ENCODE measurements at places on chromosomes 16 and 17.

DNA sequence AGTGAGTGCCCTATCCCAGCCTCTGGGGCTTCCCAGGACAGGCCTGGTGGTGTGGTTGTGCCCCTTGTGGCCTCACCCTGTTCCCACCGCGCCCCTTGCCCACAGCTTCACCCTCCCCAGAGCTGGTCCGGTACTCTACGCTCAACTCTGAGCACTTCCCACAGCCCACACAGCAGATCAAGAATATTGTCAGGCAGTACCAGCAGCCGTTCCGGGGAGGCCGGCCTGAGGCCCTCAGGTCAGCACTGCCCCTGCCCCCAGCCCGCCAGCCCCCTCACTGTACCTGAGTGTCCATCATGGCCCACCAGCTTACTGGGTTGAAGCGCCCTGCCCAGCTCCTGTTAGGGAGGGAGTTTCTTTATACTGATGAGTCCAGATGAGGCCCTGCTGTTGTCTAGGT lies 32.3 kb upstream of the ALKBH5 start:
- no peak for DNase-seq

DNA sequence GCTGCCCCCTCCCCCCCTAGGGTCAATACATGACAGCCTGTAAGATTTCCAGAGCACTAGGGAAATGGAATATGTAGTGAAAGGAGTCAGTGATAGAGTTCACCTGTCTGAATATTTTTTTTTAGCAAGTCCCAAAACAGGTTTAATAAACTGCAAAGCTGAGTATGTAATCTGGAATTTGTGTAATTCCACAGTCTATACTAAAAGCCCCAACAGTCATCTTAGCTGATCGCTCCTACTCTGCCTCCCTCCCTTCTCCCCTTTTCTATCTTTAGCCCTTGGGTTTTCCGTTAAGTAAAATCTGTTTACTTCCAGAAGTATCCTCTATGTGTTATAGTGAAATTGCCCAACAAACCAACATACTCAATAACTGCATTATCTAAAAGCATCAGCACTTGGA lies 3.5 kb downstream of the CDH13 start:
- no peak for DNase-seq

GRCh38 chr17:4550534-4551039 lies 4.6 kb downstream of the MYBBP1A start:
- no peak for DNase-seq

DNA sequence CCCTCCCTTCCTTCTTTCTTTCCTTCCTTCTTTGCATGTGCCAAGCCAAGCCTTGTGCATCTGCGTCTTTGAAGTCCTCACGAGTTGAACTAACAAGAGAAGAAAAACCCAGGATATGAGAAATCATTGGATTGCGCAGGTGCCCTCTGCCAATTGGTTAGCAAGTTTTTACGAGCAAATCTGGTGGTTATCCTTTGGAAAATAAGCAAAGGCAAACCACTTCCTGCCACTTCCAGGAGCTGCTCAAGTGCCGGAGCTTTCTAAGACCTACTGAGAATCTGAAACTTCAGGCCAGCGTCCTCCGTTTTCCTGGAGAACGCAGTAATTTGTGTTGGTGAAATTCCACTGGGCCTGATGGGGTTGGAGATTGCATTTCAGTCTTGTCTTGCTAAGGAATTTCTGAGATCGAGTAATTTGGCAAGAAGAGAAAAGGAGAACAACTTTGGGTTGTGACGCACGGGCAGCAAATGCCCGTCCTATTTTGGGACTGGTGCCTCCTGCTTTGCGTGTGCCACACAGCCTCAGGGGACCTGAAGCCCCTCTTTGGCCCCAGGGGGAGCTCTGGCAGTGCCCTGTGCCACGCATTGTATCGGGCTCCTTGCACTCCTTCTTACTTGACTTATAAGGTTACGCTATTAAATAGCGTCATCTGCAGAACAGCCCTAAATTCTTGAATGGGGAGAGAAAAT lies 56.4 kb downstream of the CMIP start:
- no peak for DNase-seq

GRCh38 chr16:69253870-69254341 lies 57.2 kb upstream of the VPS4A start:
- no peak for DNase-seq

- peak; percentile 53 for DNase-seq
Measured at GRCh38 chr17:1055751-1056645, 59.1 kb downstream of the TIMM22 start.

- no peak for DNase-seq
Measured at GRCh38 chr17:57090560-57091185, 5.6 kb downstream of the AKAP1 start.

DNA sequence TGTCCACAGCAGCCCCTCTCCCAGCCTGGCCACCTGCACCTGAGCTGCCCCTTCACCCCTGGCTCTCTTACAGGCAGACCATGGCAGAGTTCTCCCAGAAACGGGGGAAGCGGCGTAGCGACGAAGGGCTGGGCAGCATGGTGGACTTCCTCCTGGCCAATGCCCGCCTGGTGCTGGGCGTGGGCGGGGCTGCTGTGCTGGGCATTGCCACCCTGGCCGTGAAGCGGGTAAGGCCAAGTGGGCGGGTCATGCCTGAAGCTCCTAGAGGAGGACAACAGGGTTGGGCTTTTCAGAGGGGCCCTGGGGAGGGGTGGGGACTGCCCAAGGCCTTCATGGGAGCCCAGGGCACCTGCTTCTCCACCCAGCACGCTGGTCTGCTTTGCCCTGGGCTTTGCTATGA lies 2.2 kb downstream of the MIEF2 start:
- DNase-seq: no peak

GRCh38 chr16:21990381-21990944 lies 10.5 kb downstream of the PDZD9 start:
- DNase-seq: no peak

DNA sequence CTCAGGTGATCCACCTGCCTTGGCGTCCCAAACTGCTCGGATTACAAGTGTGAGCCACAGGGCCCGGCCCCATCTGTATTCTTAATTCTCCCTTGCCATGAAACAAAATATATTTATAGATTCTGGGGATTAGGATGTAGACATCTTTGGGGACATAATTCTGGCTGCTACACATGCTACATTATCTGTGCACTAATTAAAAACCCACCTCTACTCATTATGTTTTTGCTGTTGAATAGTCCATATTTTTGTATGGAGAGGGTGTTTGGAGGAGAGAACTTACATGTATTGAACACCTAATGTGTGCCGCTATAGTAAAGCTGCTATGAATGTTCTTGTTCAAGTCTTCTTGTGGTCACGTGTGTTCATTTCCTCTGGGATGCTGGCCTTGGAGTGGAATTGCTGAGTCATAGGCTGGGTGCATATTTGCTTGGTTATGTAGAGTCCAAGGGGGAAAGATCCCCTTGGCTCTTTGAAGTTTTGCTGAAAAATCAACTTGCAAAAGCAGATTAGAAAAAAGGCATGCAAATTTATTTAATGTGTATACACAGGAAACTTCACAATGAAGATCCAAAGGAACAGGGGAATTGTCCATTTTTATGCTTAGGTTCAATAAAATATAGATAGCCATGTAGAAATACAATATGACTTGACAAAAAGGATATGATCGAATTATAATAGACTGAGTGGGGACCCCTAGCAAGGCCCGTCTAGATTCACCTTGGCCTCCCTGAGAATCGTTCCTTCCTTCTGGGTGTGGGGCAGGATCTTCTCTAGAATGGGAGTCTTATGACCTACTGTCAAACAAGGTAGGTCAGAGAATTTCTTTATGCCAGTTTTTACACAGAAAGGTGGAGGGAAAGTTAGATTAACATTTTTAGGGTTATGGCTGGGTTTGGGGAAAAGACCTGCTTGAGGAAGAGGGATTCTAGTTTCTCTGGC lies 42.1 kb upstream of the GPRC5B start:
- DNase-seq: no peak

GRCh38 chr16:10180771-10181163 lies 1.5 kb downstream of the GRIN2A start:
- peak; percentile 7 for DNase-seq

- peak; percentile 85 for DNase-seq
Measured at GRCh38 chr17:76278952-76279741, 14.0 kb downstream of the UBALD2 start.

- DNase-seq: no peak
Measured at GRCh38 chr16:3864562-3864961, 16.0 kb downstream of the CREBBP start.

GRCh38 chr17:65362826-65363225 lies 198.6 kb downstream of the AXIN2 start:
- DNase-seq: no peak

GRCh38 chr16:8493972-8494371 lies 96.3 kb downstream of the TMEM114 start:
- no peak for DNase-seq

DNA sequence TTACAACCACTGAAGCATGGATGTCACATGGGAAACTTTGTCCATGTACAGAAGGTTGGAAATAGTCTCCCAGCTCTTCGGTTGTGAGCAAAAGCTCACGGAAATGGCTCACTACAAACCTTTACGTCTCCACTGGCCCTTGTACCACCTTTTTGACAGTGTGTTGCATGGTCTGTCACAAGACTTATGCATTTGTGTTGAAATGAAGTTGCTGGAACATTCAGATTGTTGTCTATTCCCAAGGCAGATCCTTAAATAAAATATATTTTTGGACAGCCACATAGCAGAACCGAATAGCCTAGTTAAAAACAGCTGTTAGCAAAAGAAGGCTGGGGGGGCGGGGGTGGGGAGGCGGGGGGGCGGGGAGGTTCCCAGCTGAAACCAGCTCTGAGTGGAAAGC lies 39.2 kb downstream of the KNOP1 start:
- DNase-seq: no peak

DNA sequence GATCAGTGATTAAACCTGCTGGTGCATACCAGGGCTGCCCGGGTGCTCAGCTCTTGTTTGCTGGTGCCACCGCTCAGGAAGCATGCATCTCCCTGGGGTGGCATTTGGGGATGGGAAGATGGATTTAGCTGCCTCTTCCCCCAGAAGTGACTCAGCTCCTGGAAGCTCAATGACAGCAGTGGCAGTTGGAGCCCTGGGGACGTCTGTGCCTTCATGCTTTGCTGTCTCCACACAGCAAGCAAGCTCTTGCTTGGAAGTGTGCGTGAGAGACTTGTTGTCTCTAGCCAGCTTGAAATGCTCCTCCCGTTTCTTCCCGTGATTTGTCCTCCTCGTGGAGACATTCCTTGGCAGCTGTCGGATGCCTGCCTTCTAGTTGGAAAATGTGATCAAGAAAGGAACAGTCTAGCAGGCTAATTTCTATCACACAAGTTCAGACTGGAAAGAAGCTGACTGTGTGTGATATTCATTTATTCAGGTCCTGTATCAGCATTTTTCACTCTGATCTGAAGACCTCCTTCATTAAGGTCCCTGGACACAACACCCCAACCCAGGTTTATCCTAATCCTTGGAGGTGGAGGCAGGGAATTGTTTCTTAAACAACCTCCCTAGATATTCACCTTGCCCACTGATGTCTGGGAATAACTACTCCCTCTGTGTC lies 73.0 kb downstream of the BMERB1 start:
- DNase-seq: no peak

- no peak for DNase-seq
Measured at GRCh38 chr17:70677783-70678647, 508.7 kb downstream of the KCNJ2 start.

- no peak for DNase-seq
Measured at GRCh38 chr17:72661116-72661944, 431.2 kb downstream of the SLC39A11 start.

GRCh38 chr17:41049110-41049509 lies 2.0 kb upstream of the KRTAP2-1 start:
- no peak for DNase-seq

DNA sequence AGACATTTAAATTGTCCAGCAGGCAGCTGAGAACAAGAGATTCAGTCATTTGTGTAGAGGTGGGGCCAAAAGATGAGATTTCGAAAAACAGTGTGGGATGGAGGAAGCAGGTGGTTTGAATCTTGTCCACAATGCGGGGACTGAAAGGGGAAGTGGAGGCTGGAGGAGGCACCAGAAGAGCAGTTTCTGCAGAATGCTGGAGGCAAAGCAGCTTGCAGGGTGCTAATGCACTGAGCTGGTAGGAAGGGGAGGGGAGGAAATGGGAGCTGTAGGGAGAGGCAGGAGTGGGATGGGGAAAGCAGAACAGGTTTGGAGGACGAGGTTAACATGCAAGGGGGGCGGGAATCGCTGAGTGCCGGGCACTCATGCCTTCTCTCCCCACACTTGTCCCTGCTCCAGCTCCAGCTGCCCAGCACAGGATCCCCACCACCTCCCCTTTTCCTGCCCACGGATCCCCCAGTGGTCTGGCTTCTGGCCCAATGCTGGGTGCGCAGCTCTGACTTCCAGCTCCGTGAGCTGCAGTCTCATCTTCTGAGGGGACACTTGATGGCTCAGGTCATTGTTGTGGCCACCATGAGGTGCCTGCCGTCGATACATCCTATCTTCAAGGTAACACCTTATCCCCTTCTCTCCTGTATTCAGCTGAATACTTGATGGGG lies 9.4 kb downstream of the C17orf100 start:
- no peak for DNase-seq

DNA sequence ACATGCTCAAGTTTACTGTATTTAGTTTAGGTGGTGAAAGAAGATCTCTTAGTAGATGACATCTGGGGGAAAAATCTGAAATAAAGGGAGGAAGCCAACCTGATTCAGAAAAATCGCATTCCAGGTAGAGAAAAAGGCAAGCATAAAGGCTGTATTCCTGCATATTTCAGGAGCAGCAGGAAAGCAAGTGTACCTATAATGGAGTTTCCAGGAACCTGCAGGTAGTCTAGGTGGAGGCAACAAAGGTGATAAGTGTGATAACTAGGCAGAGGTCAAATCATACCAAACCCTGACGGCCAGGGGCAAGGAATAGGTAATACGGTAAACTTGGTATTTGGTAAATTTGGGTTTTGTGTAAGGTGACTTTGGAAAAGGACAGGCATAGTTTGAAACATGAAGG lies 132.8 kb upstream of the GOT2 start:
- no peak for DNase-seq

- peak; percentile 82 for DNase-seq
Measured at GRCh38 chr17:3913531-3914311, 2.5 kb downstream of the P2RX1 start.

DNA sequence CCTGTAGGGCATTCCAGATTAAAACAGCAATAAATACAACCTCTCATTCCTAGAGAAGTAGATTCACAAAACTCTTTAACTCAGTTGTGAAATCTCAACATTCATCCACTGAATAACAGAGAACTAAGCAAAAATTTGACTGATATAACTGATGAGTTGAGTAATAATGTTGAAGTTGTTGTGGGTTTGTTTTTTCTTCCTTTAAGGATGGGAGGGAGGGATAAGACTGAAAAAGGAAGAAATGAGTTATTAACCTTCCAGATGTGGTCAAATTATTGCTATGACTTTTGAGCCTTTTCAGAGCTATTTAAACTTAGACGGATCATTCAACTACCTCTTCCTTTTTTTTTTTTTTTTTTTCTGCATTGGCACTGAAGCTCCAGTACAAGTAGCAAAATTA lies 38.6 kb downstream of the SKAP1 start:
- DNase-seq: no peak

Measured in DND-41 (cell line).